ENCODE measurements at places on chromosomes 1 and 21. TPM values are rescaled to one million over a fixed set of nuclear protein-coding genes. Genes with fewer than 3 reads are reported as not detected.

Gene SLAMF6
- polyA plus RNA-seq, result not detected

Gene SVBP
- polyA plus RNA-seq, result 16.3 TPM

Gene DNAH14
- 8.4 TPM for polyA plus RNA-seq

Gene NUDT4B
- polyA plus RNA-seq, result 11.0 TPM

Gene ALDH4A1
- 57.4 TPM for polyA plus RNA-seq

Gene OR1C1
- not detected for polyA plus RNA-seq

Gene FAM177B
- polyA plus RNA-seq, result 0.06 TPM

Gene RGS16
- polyA plus RNA-seq, result 5.7 TPM

Gene IL20
- polyA plus RNA-seq, result not detected

Gene GPA33
- polyA plus RNA-seq, result 0.74 TPM

Gene MROH7
- 0.27 TPM for polyA plus RNA-seq

Gene FMO5
- 0.27 TPM for polyA plus RNA-seq

Gene CFHR1
- not detected for polyA plus RNA-seq

Gene IVL
- polyA plus RNA-seq, result not detected

Gene OR6P1
- polyA plus RNA-seq, result not detected

Gene GBP7
- polyA plus RNA-seq, result not detected

Gene KHDC4
- polyA plus RNA-seq, result 59.9 TPM

Gene RYR2
- 1.3 TPM for polyA plus RNA-seq

Gene SELE
- not detected for polyA plus RNA-seq

Gene C1orf116
- polyA plus RNA-seq, result 1.7 TPM

Gene SPATA21
- 0.25 TPM for polyA plus RNA-seq

Gene HSF2BP
- 0.52 TPM for polyA plus RNA-seq

Gene CFAP107
- 0.13 TPM for polyA plus RNA-seq

Gene FCGR3A
- polyA plus RNA-seq, result not detected

Gene SLAMF9
- polyA plus RNA-seq, result not detected

Gene FCGR3B
- not detected for polyA plus RNA-seq

Gene ELAVL4
- polyA plus RNA-seq, result 0.21 TPM

Gene GNG12
- polyA plus RNA-seq, result 11.4 TPM

Gene CLIC6
- polyA plus RNA-seq, result 0.42 TPM

Gene CFHR2
- not detected for polyA plus RNA-seq

Gene FAM72D
- 4.9 TPM for polyA plus RNA-seq

Gene SIM2
- 0.05 TPM for polyA plus RNA-seq

Gene WDR64
- not detected for polyA plus RNA-seq

Gene KRTAP19-4
- not detected for polyA plus RNA-seq

Gene PLA2G2A
- 3.7 TPM for polyA plus RNA-seq

Gene GJA9
- not detected for polyA plus RNA-seq

Gene RBM8A
- 119 TPM for polyA plus RNA-seq

Gene C21orf58
- 13.8 TPM for polyA plus RNA-seq

Gene SYPL2
- 1.6 TPM for polyA plus RNA-seq

Gene SMPDL3B
- 157 TPM for polyA plus RNA-seq

Gene PHLDA3
- 25.5 TPM for polyA plus RNA-seq

Gene BCAN
- polyA plus RNA-seq, result 17.1 TPM

Gene HDAC1
- 98.6 TPM for polyA plus RNA-seq

Gene CGN
- 20.4 TPM for polyA plus RNA-seq

Gene PPFIA4
- 9.0 TPM for polyA plus RNA-seq

Gene CACNA1E
- 0.98 TPM for polyA plus RNA-seq

Gene NID1
- polyA plus RNA-seq, result 20.9 TPM

Gene ST6GALNAC3
- polyA plus RNA-seq, result 4.9 TPM

Gene RUNX3
- 0.62 TPM for polyA plus RNA-seq

Gene CD1B
- not detected for polyA plus RNA-seq

Gene ZSCAN20
- 0.70 TPM for polyA plus RNA-seq

Gene DRAXIN
- polyA plus RNA-seq, result 4.6 TPM

Gene RHD
- 0.33 TPM for polyA plus RNA-seq

Gene SEMA4A
- 10.6 TPM for polyA plus RNA-seq

Gene ERRFI1
- polyA plus RNA-seq, result 18.2 TPM

Gene HSD3B2
- polyA plus RNA-seq, result not detected

Gene ENO1
- polyA plus RNA-seq, result 1,763 TPM
